ENCODE measurements at places on chromosomes 6 and 20.

DNA sequence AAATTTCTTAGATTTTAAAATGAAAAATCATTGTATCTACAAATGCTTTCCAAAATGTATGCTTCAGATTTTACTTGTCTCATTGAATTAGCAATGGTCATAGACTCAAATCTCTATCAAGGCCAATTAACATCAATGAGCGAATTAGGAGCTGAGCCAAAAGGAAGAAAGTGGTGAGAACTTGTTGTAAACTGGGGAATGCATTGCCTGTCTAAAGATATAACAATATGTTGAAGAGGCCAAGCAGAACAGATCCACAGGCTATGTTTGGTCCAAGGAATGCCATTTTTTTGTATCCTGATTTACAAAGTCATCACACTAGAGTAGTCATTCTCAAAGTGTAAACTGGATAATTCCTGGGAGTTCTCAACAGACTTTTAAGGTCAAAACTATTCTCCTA is 370.7 kb downstream of the GJA1 start:
- DNase-seq, result no peak

DNA sequence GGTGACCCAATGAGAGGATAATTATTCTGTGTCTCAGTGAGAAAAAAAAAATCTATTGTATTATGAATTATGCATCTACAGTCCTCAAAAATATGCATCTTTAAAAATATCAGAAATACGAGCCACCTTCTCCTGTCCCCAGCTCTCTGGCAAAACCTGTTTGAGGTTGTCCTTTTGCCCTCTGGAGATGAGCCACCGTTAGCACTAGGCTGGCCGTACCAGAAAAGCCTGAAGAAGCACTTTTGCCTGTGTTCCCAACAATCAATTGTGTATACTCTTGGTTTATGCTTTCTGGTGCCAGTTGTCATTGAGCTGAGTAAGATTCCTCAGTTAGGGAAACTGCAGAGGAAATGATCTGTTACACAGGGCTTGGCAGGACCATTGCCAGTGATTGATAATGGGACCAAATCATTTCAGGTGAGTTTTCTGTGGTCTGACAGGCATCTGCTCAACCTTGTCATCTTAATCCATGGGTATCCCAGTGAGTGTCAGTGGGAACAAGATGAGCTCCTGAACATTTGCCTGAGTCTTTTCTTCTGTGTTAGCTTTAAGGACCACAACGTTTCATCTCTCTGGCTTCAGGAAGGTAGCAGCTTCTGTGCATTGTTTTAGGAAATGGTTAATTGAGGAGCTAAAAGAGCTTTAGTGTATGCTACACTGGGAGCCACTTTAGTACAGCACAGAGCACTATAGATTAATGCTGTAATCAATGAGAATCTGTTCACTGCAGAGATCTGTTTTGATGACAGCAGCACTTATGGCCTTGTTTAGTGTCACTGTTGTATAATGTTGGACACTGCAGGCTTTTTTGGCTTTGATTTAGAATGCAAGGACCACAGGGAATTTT is 330.1 kb downstream of the RIMS1 start:
- no peak for DNase-seq

DNA sequence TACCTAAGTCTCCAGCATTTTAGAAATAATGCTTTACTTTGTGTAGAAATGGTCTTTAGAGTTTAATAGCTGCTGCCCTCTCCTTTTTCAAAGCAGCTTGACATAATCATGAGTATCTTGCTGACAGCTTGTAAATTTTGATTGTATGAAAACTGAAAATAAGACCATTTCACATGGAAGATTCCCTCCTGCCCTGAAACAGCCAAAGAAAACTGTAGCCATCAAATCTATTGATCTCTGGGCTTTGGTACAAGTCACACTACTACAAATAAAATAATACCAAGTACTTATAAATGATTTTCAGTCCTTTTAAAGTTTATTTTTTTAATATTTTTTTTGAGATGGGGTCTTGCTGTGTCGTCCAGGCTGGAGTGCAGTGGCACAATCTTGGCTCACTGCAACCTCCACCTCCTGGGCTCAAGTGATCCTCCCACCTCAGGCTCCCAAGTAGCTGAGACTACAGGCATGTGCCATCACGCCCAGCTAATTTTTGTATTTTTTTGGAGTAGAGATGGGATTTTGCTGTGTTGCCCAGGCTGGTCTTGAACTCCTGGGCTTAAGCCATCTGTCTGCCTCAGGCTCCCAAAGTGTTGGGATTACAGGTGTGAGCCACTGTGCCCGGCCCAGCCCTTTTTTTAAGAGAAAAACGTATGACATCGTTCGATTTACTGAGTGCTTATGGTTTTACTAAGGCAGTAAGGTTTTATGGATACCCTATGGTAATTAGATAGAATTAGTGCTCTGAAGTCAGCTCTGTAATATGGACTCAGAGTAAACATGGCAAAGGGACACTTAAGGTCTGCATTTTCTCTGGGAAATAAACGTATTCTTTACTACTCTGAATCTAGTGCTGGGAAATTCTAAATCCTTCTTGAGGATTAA is 7.0 kb downstream of the PTPN1 start:
- no peak for DNase-seq

DNA sequence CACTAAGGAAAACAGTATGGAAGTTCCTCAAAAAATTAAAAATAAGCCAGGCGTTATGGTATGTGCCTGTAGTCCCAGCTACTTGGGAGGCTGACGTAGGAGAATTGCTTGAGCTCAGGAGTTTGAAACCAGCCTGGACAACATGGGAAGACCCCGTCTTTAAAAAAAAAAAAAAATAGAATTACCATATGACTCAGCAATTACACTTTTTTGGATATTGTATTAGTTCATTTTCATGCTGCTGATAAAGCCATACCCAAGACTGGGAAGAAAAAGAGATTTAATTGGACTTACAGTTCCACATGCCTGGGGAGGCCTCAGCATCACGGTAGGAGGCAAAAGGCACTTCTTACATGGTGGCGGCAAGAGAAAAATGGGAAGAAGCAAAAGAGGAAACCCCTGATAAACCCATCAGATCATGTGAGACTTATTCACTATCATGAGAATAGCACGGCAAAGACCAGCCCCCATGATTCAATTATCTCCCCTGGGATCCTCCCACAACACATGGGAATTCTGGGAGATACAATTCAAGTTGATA is 10.8 kb upstream of the SMIM29 start:
- no peak for DNase-seq

DNA sequence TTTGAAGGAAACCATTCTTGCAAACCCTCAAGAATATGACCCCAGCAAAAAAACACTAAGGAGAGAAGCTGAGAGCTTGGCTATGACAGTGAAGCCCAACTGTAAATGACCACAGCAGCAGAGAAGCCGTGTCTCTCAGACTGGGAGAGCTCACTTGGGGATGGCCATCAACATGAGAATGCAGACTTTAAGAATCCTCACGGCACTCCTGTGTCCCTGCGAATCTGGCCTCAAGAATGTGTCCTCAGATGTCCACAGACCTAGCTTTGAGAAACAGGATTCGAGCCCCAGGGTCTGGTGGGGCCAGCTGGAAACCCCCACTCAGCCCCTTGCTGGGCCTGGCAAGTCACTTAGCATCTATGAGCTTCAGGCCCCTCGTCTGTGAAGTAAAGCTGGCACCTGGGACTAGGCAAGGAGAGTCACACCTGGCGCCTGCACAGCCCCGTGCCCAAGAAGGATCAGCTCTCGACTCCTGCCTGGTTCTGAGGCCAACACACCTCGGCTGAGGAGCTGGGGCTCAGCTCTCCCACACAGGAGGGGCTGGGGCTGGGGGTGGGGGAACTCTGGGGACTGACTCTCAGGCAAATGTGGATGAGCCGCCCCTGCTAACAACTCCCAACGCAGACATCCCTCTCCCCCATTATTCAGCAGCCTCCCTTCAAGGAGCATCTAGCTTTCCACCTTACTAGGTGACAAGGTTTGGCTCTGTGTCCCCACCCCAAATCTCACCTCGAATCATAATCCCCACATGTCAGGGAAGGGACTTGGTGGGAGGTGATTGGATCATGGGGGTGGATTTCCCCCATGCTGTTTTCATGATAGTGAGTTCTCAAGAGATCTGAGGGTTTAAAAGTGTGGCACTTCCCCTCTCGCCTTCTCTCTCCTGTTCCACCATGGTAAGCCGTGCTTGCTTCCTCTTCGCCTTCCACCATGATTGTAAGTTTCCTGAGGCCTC is 97.7 kb downstream of the GRM4 start:
- DNase-seq, result no peak

- no peak for DNase-seq
Observed at GRCh38 chr20:45372646-45373352, 5.3 kb downstream of the TP53TG5 start.

DNA sequence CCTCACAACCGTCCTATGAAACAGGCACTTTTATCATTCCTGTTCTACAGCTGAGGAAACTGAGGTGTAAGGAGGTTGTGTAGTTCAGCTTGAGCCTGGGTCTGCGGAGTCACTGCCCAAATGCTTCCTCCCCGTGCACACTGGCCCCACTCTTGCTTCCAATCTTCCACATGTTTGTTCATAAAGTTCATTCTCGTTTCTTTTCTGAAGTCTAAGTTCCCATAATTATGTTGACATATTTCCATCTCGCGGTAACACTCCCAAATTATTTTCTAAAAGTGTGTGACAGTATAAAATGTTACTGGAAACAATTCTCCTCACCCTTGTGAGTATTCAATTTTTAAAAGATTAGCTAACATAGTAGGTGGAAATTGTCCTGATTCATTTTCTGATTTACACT is 106.9 kb downstream of the SLC22A3 start:
- no peak for DNase-seq

DNA sequence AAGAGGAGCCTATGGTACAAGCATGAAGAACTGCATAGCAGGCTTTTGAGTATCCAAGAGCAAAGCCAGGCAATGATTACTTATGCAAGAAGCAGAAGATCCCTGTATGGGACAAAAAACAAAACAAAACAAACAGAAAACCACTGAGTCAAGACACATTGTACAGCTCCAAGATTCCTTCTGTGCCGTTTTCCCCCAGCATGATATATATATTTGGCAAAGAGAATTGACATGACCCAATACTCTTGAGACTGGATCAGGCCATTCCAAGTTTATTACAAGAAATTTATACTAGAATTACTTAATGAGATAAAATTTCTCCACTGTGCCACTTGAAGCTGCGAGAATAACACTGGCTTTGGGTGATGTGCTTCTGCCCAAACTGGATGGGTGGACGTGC is 65.5 kb downstream of the TRMT11 start:
- no peak for DNase-seq

GRCh38 chr6:7685276-7685675 is 40.6 kb upstream of the BMP6 start:
- no peak for DNase-seq

GRCh38 chr6:132231121-132231884 is 170.0 kb downstream of the MOXD1 start:
- DNase-seq, result no peak

GRCh38 chr6:43803783-43804549 is 34.0 kb downstream of the VEGFA start:
- no peak for DNase-seq
